ENCODE measurements at places on chromosomes 11 and 22. TPM values are rescaled to one million over a fixed set of nuclear protein-coding genes. Genes with fewer than 3 reads are reported as not detected.

Gene PITPNB
- polyA plus RNA-seq = 40.0 TPM

Gene KCNJ1
- polyA plus RNA-seq = 0.30 TPM

Gene TMEM25
- polyA plus RNA-seq = 18.4 TPM

Gene OR5A2
- polyA plus RNA-seq = 0.03 TPM

Gene INSC
- 1.3 TPM for polyA plus RNA-seq

Gene JAM3
- 119 TPM for polyA plus RNA-seq

Gene KRTAP5-1
- polyA plus RNA-seq = 2.5 TPM

Gene OR5P2
- not detected for polyA plus RNA-seq

Gene ZNF215
- polyA plus RNA-seq = 0.49 TPM

Gene MUC5AC
- polyA plus RNA-seq = not detected

Gene P2RX6
- polyA plus RNA-seq = 26.5 TPM

Gene HBB
- polyA plus RNA-seq = 273 TPM

Gene FAM118B
- polyA plus RNA-seq = 19.8 TPM

Gene GGTLC3
- not detected for polyA plus RNA-seq

Gene OR6T1
- polyA plus RNA-seq = not detected

Gene CSF2RB
- polyA plus RNA-seq = 1.6 TPM

Gene HTATIP2
- polyA plus RNA-seq = 5.5 TPM

Gene HORMAD2
- not detected for polyA plus RNA-seq

Gene C11orf16
- polyA plus RNA-seq = not detected

Gene PATE2
- not detected for polyA plus RNA-seq

- DNase-seq = no peak
Measured at GRCh38 chr11:110431674-110432073, 1.9 kb downstream of the FDX1 start.

- DNase-seq = no peak
Measured at GRCh38 chr11:62553080-62553838, 6.7 kb upstream of the AHNAK start.

DNA sequence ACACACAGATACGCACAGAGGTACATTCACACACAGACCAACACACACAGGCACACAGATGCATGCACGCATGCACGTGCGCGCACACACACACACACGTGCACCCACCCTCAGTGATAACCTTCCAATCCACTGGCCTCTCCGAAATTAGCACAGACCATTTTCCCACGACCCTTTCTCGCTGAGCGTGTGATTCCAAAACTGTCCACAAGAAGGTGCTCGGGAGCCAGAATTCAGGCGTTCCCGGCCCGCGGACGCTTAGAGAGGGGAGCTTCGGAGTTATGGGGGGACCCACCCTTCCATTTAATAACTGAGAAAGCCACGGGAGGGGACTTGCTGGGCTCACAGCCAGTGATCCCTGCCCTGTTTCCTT, 33.8 kb upstream of the SLC35C1 start:
- DNase-seq = no peak

GRCh38 chr11:109040303-109040702, 375.4 kb downstream of the DDX10 start:
- no peak for DNase-seq

GRCh38 chr11:105609832-105610781, at the start of gene GRIA4:
Gene GRIA4, plus strand, starts transcription at chr11:105610073. Its CDS starts 925 bp downstream, at chr11:105610998.
- DNase-seq = no peak

DNA sequence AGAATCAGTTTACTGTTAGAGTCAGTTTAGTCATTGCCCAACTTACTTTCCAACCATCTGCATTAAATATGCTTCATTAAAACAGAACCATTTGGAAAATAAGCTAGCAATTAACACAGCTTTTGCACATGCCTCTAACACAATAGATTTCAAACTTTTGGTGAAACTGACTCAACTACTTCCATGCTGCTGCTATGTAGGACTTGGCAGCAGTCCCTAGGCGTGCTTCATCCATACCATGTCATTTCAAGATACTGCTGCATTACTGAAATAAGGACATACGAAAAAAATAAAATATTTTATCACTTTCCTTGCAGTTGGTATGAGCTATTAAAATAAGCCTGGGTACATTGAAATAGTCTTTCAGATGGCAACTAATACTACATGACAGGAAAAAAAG, 65.5 kb upstream of the SOX6 start:
- DNase-seq = no peak

DNA sequence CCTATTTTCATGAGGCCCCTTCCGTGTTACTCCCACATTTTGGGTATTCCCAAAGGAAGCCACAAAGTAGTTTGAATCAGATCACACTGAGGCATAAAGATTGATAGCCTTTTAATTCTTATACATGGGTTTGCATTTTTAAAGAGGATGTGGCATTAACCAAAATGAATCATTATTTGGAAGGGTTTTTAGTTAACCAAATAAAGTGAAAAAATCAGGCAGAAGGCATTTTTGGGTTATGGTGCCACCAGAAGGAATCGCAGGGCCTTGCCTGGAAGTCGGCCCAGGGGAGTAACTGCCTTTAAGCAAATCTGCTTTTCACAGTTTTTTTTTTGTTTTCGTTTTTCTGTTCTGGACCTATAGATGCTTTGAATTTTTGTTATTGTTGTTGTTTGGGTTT, 55.4 kb downstream of the HSD17B12 start:
- no peak for DNase-seq

GRCh38 chr11:128405112-128405511, 182.2 kb downstream of the ETS1 start:
- no peak for DNase-seq

GRCh38 chr11:69948256-69949141, 129.3 kb upstream of the FGF3 start:
- DNase-seq = no peak

GRCh38 chr11:27672836-27673464, 27.3 kb downstream of the BDNF start:
- no peak for DNase-seq

DNA sequence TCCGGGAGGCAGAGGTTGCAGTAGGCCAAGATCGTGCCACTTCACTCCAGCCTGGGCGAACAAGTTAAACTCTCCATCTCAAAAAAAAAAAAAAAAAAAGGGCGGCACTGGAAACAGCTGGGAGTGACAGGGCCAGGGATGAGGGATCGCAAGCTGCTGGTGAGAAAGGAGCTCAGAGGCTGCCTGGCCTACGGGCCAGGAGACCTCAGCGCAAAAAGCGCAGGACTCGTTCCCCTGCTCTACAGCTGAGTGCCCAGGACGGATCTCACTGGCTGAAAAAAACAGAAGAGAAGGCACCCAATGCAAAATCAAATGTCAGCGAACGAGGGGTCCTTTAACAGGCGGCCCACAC, 650 bp upstream of the NUP50 start:
- peak; percentile 9 for DNase-seq

- no peak for DNase-seq
Measured at GRCh38 chr11:86523738-86524619, 148.4 kb downstream of the ME3 start.

DNA sequence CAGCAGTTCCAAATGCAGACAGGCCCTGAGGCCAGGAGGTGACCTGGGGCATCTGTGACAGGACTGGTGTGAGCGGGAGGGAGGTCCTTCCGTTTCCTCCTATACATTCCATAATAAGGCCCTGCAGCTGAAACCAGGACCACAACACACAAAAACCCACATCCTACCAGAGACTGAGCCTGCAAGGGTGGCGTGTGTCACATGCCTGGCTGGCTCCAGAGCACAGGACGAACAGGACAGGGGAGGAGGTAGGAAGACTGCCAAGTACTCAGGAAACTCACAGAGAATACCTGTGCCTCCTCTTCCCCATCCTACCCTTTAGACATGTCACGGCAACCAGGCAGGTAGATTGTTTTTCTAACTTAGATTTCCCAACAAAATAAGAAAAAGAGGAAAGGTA, 103.9 kb downstream of the ARL14EP start:
- no peak for DNase-seq

- no peak for DNase-seq
Measured at GRCh38 chr11:119322921-119323531, 6.1 kb upstream of the MCAM start.

GRCh38 chr22:45450101-45450785, 36.8 kb downstream of the RIBC2 start:
- no peak for DNase-seq

- DNase-seq = no peak
Measured at GRCh38 chr22:26608129-26608528, 9.7 kb downstream of the CRYBB1 start.

GRCh38 chr11:2380807-2381350, 3.8 kb downstream of the CD81 start:
- DNase-seq = no peak

- DNase-seq = no peak
Measured at GRCh38 chr11:126702987-126703386, 297.6 kb downstream of the KIRREL3 start.

DNA sequence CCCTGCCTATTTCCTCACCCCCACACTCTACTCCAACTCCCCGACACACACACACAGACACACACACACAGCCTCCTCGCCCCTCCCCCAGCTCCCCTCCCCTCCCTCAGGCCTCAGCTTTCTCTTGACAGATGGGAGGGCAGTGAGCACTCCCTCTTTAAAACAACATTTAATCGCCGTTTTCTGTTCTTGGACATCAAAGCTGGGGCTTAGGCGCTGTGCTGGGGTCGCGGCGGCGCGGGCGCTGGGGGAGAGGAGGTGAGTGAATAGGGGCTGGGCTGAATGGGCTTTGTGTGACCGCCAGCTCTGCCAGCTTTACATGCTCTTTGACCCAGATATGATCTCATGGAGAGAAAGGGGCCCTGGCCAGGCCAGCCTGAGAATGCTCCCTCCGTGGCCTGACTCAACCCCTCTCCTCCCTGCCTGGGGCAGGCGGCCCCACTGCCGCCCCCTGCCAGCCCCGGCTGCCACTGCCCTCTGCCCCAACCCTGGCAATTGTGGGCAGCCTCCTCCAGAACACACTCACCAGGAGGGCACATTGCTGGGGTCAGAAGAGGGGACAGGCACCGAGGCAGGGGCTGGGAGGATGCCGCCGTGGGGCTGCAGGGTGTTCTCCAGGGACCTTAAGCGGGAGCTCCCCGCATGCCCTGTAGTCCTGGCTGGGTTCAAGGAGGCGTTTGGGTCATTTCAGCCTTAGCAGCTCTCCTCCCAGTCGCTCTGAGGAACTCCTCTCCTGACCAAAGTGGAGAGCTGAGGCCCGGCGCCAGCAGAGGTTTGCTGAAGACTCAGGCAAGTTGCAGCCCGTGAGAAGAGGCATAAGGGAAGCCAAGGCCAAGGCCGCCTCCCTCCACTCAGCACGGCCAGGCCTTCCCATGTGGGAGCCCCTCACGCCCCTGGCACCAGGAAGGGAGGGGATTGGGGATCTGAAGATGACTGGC, 38.3 kb upstream of the NNMT start:
- no peak for DNase-seq

GRCh38 chr22:42560781-42561180, 7.0 kb downstream of the SERHL2 start:
- DNase-seq = no peak

- DNase-seq = peak; percentile 87
Measured at GRCh38 chr11:95459291-95460042, 228.5 kb upstream of the SESN3 start.

- peak; percentile 55 for DNase-seq
Measured at GRCh38 chr11:126519764-126520734, 164.6 kb downstream of the ST3GAL4 start.

- no peak for DNase-seq
Measured at GRCh38 chr11:59076876-59077571, 9.1 kb upstream of the GLYATL1B start.

DNA sequence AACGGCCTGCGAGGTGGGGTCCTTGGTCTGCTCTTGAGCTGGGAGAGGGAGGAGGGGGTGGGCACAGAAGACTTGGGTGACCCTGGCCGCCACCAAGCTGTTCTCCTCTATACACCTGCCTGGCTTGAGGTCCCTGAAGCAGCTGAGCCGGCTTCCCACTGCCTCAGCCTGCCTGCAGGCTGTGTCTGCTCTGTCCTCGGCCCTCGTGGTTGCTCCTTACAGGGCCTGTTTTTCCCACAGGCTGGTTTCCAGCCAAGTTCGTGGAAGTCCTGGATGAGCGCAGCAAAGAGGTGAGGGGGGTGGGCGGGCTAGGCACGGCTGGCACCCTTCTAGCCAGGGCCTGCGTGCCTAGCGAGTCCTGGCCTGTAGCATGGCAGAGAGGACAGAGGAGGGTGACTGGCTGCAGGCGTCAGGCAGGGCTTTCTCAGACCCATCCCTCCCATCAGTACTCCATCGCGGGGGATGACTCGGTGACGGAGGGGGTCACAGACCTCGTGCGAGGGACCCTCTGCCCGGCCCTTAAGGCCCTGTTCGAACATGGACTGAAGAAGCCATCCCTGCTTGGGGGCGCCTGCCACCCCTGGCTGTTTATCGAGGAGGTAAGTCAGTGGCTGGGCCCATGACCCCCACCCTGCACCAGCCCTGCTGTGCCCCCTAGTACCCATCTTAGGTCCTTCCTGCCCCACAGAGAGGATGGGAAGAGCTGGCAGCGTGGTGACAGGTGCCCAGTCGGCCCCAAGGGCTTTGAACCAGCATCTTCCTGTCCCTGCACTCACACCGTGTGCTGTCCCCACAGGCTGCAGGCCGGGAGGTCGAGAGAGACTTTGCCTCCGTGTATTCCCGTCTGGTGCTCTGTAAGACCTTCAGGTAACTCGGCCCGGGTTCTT, 37.7 kb downstream of the SGSM3 start:
- DNase-seq = no peak

DNA sequence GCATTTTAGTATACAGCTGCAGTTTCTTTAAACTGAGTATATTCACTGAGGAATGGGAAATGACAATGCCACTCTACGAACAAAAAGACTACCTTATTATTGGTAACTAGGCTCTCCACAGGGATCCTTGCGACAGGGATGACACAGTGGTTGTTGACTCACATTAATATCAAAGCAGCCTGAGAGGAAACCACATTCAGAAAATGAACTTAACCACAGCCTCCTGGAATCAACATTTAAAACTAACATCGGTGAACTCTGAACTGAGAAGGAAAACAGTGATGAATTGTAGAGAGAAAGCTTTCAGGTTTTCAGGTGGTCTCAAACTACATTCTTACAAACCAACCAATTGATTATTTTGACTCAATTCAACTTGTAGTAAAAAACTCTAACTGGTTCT, 90.3 kb upstream of the MTMR2 start:
- DNase-seq = no peak

GRCh38 chr11:118911880-118912741, 13.6 kb downstream of the BCL9L start:
- no peak for DNase-seq

DNA sequence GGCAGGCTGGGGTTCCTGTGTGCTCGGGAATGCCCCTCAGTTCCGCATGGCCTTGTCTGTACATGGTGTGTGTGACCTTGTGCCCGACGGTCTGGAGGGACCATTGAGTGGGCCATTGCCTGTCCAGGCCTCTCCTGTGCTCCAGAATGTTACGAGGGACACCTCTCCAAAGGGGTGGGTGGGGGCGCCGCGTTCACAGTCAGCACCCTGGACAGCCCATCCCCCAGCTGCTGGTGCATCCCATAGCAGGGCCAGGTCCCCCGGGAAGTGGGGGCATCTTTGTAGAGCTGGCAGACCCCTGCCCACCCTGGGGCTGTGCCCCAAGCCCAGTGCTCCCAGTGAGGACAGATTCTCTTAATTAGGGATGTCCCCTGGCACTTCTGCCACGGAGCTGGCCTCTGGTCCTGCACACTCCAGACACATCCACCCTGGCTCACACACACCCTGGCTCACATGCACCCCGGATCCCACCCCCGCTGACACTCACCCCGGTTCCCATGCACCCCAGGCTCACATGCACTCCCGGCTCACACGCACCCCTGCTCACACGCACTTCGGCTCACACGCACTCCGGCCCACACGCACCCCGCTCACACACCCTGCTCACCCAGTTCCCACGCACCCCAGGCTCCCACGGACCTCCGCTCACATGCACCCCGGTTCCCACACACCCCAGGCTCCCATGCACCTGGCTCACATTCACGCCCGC, 15.6 kb downstream of the TSPAN4 start:
- DNase-seq = no peak

GRCh38 chr11:2207773-2208621, 36.4 kb upstream of the TH start:
- DNase-seq = no peak

Data from forelimb muscle (tissue), 1 donor.